ENCODE measurements at places on chromosomes 3 and 15. TPM values are rescaled to one million over a fixed set of nuclear protein-coding genes. Genes with fewer than 3 reads are reported as not detected.

DNA sequence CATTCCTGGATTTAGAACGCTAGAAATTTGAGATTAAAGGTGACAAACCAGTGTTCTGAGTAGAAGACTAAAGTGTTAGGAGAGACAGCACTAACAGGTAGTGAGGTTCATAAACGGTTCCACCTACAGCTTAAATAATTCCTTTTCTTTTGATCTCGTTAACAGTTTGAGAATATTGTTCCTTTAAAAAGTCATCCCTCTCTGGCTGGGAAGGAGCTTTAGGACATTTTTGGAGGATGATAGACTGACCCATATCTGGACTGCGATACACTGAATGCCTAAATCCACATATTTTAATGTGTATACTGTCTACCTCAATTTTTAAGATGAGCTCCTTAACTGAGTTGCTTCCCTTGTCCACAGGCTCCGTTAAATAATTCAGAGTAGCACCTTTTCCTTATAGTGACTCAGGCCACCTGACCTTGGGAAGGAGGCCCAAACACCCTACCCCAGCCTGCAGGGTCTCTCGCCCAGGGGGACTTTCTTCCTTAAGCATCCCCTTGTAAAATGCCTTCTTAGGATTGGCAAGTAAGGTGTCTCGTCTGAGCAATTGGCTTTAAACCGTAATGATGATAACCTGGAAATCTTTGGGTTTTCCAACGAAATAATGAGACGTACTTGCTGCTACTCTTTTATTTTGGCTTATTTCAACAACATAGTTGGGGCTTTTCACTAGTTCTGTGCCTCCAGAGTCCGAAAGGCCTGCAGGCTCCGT is 3.3 kb downstream of the TRIM71 start:
- peaks cover 19% of the 10 kb centered on the region for H3K4me1 ChIP-seq
- DNase-seq, result no peak
- peak overlapping the region; percentile 84 for H3K27ac ChIP-seq

- no peaks in the 10 kb centered on the region for H3K4me1 ChIP-seq
- no peaks in the 10 kb centered on the region for H3K27me3 ChIP-seq
- no peak overlapping the region for H3K4me3 ChIP-seq
Measured at GRCh38 chr3:62277986-62278385, 95.4 kb downstream of the FEZF2 start.

DNA sequence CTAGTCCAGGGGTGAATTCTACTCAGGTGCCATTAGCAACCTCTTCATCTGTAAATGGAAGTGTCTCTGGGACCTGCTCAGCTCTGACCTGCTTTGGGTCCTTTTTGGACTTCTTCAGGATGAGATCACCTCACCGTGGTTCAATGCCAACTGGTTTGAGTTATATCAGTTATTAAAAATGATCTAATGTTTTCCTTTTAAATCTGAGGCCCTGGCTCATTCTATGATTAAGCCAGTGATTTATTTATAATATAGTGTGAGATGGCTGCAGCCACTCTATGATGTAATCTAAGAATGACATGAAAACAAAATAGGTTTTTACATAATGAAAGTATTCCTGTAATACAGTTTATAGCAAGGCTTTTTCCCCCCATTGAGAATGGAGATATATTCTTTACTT is 79.4 kb downstream of the LPP start:
- no peak overlapping the region for H3K4me3 ChIP-seq
- H3K27me3 ChIP-seq, result peaks cover 2% of the 10 kb centered on the region
- H3K36me3 ChIP-seq, result no peaks in the 10 kb centered on the region
- no peaks in the 10 kb centered on the region for H3K4me1 ChIP-seq
- H3K27ac ChIP-seq, result no peak overlapping the region
- DNase-seq, result no peak

DNA sequence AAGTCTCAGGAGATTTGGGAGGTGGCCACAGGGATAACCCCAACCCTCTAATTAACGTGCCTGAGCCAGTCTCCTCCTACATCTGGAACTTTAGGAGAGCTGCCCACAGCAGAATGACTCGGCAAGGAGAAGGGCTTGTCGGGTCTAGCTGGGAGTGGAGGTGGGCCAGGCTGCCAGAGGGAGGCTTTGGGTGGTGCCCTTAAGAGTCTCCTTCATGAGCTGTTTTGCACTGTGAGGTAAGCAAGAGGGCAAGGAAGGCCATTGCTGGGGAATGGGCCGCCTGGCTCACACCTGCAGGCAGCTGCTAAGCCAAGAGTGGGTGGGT is 3.6 kb upstream of the TNK2 start:
- H3K27ac ChIP-seq, result no peak overlapping the region
- peaks cover 1% of the 10 kb centered on the region for H3K27me3 ChIP-seq
- H3K4me3 ChIP-seq, result no peak overlapping the region
- H3K4me1 ChIP-seq, result peaks cover 13% of the 10 kb centered on the region
- no peak for DNase-seq
- no peaks in the 10 kb centered on the region for H3K36me3 ChIP-seq

DNA sequence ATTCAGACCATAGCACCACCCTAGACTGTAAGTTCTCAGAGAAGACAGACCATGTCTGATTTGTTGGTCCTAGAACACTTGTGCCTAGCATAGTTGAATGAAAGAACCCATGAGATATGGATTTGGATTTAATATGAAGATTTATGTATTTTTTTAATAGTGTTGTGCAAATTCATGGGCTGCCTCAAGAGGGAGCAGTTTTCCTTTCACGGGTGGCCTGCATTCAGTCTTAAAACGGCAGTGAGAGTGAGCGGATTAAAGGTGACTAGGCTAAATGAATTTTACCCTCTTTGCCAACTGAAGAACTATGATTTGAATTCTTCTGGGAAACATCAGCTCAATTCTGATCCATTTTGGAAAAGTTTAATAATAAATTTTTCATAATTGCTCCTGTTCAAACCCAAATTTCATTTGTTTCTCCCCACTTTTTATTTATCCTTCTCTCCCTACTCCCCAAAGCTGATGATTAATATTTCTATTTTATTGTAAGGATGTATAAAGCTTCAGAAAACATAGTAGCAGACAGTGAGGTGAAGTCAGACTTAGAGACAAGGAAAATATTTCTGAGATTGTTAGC is 67.3 kb downstream of the MORC1 start:
- H3K27ac ChIP-seq, result no peak overlapping the region
- peak; percentile 17 for DNase-seq
- H3K4me1 ChIP-seq, result no peaks in the 10 kb centered on the region
- H3K27me3 ChIP-seq, result no peaks in the 10 kb centered on the region

- H3K27me3 ChIP-seq, result no peaks in the 10 kb centered on the region
- DNase-seq, result no peak
- no peak overlapping the region for H3K4me3 ChIP-seq
- no peaks in the 10 kb centered on the region for H3K36me3 ChIP-seq
- H3K27ac ChIP-seq, result no peak overlapping the region
- peaks cover 2% of the 10 kb centered on the region for H3K4me1 ChIP-seq
Measured at GRCh38 chr15:85692873-85693272, 101.9 kb downstream of the KLHL25 start.

DNA sequence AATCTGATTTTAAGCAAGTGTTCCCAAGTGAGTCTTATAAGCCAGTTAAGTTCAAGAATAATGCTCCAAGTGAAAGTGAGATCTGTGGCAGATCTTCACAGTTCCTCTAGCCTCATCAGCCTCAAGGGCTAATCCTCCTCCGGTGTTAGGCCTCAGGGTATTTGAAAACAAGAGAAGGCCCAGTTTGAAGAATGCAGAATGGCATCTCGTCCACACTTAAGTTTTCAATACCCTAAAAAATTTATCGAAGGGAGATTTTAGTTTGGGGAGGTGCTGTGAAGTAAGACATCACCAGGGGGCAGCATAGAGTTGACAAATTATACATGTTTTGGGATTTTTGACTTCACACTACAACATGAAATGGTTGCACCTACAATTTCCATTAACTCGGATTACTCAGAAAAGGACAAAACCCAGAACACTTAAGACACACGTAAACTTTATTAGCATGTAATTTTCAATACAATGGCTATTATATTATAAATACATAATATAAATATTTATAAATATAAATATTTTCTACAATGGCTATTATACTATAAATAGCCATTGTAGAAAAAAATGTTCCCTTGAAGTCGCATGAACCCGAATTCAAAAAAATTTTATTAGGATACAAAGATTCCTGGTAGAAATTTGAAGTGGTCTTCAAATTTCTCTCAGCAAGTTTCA is 2.3 kb upstream of the TMEM266 start:
- H3K36me3 ChIP-seq, result no peaks in the 10 kb centered on the region
- no peak for DNase-seq
- H3K27ac ChIP-seq, result no peak overlapping the region
- H3K4me1 ChIP-seq, result no peaks in the 10 kb centered on the region
- H3K4me3 ChIP-seq, result no peak overlapping the region

DNA sequence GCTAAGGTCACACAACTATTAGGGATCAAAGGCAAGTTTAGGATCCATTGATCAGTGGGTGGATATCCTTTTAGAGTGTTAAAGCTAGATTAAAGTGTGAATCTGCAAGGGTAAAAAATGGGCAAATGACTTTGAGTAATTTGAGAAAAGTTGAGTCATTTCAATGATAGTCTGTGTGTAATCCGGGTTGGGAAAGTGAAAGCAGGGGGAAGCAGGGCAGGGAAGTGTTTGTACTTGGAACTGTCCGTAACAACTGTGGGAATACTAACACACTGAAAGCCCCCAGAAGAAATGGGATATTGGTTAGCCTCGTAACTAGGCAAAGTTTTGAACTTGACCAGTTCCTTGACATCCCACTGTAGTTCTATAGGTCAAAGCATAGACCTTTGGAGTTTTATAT is 187.2 kb upstream of the SLITRK3 start:
- H3K27ac ChIP-seq, result no peak overlapping the region
- H3K36me3 ChIP-seq, result no peaks in the 10 kb centered on the region
- no peak for DNase-seq
- H3K4me3 ChIP-seq, result no peak overlapping the region
- no peaks in the 10 kb centered on the region for H3K4me1 ChIP-seq

The CCK gene
- total RNA-seq, result not detected

The AGBL1 gene
- total RNA-seq, result 0.76 TPM

The CX3CR1 gene
- not detected for total RNA-seq

Measured in glutamatergic neuron (in vitro differentiated cells).